Endodermal cell (in vitro differentiated cells): ENCODE measurements at places on chromosomes 4 and X.

- DNase-seq: no peak
Measured at GRCh38 chr4:139528377-139529005, 27.5 kb downstream of the SETD7 start.

DNA sequence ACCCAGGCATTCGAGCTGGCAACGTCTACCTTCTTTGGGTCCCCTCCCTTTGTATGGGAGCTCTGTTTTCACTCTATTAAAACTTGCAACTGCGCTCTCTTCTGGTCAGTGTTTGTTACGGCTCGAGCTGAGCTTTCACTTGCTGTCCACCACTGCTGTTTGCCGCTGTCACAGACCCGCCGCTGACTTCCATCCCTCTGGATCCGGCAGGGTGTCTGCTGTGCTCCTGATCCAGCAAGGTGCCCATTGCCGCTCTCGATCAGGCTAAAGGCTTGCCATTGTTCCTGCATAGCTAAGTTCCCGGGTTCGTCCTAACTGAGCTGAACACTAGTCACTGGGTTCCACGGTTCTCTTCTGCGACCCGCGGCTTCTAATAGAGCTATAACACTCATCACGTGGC lies 183.5 kb upstream of the GALNTL6 start:
- DNase-seq: peak; percentile 76

- no peak for DNase-seq
Measured at GRCh38 chr4:84147831-84148230, 351.3 kb downstream of the NKX6-1 start.

GRCh38 chr4:47972181-47972580 lies 44.3 kb downstream of the CNGA1 start:
- no peak for DNase-seq

DNA sequence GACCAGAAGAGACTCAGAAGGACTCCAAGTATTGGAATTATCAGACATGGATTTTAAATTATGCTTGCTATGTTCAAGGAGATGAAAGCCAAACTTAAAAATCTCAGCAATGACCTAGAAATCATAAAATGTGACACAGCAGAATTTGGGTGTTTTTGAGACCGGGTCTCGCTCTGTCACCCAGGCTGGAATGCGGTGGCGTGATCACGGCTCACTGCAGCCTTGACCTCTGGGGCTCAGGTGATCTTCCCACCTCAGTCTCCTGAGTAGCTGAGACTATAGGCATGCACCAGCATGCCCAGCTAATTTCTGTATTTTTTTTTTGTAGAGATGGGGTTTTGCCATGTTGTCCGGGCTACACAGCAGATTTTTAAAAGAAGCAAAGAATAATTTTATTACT lies 12.7 kb downstream of the TAB3 start:
- no peak for DNase-seq

- no peak for DNase-seq
Measured at GRCh38 chr4:141899541-141899940, 263.2 kb downstream of the IL15 start.

GRCh38 chrX:120642871-120643270 lies 13.0 kb upstream of the C1GALT1C1 start:
- no peak for DNase-seq

- DNase-seq: no peak
Measured at GRCh38 chr4:121574618-121575017, 122.2 kb downstream of the ANXA5 start.

GRCh38 chr4:150248181-150248580 lies 169.9 kb downstream of the DCLK2 start:
- DNase-seq: no peak

- DNase-seq: no peak
Measured at GRCh38 chrX:49673394-49673793, 22.4 kb downstream of the PAGE1 start.

GRCh38 chr4:139726615-139727014 lies 61.0 kb downstream of the MGST2 start:
- no peak for DNase-seq

DNA sequence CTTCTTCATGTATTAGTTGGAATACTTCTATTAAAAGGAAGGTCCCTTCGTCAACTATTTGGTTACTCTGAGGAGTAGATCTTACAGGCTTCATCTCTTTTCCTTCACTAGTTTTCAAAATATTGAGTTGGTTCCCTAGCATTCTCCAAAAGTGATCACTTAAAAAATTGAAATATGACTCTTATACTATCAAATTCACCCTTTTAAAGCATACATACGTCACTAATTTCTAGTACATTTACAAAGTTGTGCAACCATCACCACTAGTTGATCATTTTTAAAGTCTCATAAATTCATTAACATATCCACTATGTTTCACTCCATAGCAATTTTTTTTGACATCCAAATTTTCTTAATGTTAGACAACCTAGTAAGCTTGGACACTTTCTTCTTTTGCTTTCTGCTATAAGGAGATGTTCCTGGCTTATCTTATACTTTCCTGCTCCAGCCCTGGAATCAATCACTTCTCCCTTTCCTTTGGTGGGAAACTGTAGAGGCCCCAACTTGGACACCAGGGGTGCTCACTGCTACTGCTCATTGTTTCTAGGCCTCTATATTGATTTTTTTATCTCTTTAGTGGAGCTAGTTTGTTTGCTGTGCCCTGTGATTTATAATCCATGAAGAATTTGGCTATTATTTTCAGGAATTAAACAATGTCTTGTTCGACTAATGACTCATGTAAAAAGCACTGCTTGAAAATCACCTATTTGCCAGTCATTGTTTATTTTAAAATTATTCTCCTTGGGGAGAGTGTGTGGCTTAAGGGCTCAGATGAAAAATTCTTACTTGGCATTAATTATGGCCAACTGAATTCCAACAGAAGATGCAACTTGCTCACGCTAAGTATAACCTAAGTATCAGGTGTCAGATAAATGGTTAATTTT lies 4.0 kb upstream of the ZFX start:
- no peak for DNase-seq

DNA sequence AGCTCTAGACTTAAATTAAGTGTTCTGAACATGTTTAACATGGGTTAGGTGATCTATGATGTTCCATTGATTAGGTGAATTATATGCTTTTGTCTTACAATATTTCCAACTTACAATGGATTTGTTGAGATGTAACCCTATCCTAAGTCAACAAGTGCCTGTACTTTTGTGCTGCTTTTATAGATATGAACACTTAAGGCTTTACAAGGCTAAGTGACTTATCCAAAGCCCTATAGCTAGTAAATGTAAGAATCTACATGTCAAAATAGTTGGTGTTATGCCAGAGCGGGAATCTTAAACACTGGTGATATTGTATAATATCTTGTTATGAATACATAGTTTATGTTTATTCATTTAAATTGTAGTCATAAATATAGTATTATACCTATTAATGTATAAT lies 1629.1 kb upstream of the IGFBP7 start:
- no peak for DNase-seq

GRCh38 chr4:54793856-54794422 lies 136.2 kb downstream of the KIT start:
- no peak for DNase-seq

GRCh38 chr4:155777971-155778735 lies 19.3 kb downstream of the GUCY1B1 start:
- no peak for DNase-seq

DNA sequence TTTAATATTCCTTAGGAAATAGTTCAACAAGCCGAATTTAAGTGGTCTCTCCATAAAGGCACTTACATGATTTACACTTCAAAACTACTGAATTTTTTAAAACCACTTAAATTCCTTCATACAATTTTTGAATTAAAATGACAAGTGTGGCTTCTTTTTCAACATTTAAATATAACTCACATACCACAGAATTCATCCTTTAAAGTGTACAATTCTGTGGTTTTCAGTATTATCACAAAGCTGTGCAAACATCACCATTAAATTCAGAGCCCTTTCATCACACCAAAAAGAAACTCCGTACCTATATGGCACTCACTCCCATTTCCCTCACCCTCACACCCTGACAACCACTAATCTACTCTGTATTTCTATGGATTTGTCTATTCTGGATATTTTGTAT lies 200.9 kb upstream of the MAB21L2 start:
- DNase-seq: no peak

DNA sequence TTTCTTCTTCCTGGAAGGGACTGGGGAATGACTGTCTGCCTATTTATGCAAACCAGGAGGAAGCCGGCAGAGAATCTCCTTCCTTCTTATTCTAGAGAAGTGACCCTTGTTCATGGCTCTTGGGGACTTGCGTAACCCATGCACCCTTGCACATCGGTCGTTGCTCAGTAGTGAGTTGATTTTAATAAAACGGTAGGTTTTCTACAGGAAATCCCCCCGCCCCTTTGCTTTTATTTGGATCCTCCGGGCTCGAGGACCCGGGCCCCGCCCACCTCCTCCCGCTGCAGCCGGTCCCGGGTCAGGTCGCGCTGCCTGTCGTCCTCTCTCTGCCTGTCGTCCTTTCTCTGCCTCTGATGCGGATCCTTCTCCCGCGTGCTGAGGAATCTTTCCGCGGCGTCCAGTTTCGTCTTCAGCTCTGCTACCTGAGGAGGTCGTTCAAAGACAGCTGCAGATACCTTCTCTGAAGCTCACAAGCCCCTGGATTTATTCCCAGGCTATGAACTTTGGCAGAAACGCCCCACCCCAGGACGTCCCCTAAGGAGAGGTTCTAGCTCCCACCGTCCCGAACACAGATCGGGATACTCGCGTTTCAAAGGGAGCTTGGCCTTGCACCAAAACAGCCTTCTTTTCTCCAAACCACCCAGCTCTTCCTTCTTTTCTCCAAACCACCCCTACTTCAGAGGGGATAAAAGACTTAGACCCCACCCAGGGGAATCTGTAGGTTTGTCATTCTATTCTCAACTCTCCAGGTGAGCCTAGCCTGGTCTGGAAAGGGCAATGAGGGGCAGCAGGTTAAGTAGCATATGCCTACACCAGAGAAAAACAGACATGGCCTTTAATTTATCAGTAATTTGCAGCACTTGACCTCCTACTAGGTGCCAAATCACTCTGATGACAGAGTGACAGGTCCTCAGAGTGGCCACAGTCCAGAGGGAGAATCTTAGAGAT lies 7.0 kb downstream of the TNIP3 start:
- peak; percentile 87 for DNase-seq

DNA sequence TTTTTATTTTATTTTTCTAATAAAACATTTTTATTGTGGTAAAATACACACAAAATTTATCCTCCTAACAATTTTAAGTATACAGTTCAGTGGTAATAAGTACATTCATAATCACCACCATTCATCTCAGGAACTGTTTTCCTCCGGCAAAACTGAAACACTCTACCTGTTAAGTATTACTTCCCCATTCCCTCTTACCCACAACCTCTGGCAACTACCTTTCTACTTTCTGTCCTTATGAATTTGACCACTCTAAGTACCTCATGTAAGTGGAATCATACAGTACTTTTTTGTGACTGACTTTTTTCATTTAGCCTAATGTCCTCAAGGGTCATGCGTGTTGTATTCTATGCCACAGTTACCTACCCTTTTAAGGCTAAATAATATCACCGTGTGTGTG lies 21.1 kb upstream of the HSFX4 start:
- no peak for DNase-seq
